T-cell (primary cell): ENCODE measurements at places on chromosomes 7 and 10.

DNA sequence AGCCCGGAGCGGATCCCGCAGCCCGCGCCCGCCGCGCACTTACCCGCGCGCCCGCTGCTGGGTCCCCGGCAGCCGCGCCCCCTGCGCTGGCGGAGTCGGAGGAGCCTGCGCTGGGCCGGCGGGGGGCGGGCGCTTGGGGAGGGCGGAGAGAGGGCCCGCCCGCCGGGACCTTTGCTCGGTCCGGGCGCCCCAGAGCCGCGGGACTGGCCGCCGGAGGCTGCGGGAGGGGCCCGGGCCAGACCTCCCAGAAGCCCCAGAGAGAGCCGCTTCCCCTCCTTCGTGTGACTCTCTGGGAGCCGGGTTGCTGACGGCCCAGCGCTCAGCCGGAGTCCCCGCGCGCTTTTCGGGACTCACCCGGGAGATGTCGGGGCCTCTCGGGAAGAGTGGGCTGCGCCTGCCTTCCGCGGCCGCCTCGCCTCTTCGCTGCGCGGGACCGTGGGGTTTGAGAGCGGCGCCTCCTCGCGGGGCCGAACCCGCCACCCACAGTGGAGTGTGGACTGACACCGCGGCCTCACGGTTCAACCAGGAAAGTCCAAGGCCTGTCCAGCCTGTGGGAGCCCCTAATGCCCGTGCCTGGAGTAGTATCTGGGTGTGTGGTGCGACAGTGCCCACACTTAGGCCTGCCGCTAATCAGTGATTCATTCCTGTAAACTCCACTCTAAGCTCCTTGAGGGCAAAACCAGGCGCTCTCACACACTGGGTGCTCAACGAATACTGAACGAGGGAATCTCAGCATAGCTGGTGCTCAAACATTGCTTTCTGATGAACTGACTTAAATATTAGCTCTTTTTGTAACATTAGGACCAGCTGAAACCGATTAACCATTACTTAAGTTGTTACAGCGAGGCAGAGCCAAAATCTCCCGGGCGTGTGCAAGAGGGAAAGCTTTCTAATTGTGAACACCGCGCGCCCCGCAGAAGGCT, at the start of gene GSDME:
TSS of gene GSDME (minus strand) at position 112 of the 923 bp plus-strand sequence. CDS start 7,690 bp downstream, outside the sequence.
- DNase-seq = peak; percentile 14

- DNase-seq = no peak
Measured at GRCh38 chr10:21801609-21802008, 201.9 kb downstream of the DNAJC1 start.

DNA sequence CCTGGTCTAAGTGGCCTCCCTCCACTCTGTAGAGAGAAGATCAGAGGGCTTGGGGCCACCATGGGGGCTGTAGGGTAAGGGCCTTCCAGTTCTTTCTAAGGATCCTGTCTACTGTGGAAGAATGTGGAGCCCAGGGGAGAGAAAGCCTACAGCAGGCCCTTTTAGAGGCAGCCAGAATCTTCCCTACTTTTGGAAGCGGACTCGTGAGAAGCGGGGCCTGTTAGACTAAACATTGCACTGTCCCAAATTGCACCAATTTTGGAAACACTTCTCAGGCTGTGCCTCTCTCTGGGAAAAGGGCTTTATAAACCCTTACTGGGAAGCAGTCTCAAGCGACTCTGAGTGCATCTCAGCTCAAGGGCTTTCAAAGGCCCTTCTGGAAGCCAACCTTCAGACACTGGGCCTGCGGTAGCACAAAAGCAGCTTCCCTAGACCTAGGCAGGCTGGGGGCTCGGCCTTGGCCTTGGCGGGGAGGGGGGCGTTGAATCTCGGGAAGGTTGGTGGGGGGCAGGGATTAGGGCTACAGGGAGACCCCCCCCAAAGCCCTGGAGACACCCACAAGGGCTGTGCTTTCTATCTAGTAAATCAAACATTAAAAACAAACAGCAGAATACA, 298.1 kb downstream of the GFRA1 start:
- no peak for DNase-seq

GRCh38 chr10:103466734-103467133, 8.0 kb upstream of the CALHM1 start:
- DNase-seq = no peak

DNA sequence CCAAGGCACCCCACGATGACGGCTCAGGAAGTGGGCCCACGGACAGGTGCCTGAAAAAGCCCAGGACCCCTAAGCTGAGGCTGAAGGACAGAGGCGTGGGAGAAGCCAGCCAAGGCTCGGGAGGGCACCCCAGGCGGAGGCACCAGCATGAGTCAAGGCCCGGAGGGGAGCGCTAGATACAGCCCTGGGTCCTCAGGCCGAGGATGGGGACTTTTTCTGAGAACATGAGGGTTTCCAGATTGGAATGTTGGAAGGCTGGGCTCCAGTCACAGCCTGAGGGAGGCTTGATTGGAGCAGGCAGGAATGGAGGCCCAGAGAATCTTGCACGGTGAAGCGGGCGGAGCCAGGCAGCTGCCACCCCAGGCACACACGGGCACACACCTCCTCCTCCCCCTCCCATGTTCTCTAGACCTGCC, 19.0 kb upstream of the ELFN1 start:
- no peak for DNase-seq

- no peak for DNase-seq
Measured at GRCh38 chr7:89761173-89761572, 393.1 kb upstream of the STEAP1 start.

DNA sequence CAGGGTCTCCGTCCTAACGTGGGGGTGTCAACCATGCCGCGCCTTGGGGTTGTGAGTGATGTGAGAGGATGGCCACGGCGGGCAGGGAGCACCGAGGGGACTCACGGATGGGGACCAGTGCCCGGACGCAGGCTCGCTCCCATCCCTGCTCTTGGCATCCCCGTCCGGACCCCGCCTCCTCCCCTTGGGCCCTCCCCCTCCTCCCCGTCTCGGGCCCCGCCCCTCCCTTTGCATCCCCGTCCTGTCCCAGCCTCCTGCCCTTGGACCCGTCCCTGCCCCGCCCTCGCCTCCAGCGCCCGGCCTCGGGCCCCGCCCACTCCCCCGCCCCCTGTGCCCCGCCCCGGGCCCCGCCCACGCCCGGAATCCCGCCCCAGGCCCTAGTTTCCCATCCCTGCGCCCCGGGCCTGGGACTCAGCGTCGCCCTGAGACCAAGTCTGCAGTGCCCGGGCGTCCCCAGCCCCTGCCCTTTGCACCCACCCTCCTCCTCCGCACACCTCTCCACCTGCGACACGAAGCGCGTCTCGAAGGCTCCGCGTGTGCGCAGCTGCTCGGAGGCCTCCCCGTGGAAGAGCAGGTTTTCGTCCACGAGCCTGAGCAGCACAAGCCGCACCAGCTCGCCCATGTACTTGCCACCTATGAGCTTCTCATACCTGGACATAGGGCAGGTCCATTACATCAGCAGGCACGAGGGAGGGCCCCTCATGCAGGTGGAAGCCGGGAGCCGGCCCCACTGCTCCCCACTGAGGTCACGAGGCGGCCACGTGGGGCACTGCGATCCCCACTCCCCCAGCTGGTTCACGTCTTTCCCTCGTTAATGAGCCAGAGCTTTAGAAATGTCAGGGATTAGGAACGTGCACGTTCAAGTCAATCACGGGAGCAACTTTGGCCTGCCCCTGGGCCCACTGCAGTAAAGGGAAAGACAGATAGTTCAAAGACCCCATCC, 5.1 kb upstream of the MYL7 start:
- DNase-seq = peak; percentile 38

DNA sequence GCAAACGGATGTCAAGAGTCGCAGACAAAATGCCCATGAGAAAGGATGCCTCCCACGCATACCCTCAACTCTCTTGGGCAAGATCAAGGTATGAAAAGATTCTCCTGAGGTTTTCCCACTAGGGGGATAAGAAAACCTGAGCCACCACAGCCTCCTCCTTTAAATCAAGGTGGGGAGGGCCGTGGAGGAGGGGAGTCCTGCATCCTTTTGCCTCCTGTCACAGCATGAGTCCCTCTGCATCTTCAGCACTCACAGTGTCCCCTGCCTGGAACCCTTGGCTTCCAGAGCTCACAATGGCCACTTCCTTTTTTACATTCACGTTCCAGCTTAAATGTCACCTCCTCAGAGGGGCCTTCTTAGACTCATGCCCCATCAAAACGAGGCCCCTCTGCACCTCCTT, 207.6 kb downstream of the GLI3 start:
- DNase-seq = no peak

GRCh38 chr7:19181634-19182033, 36.4 kb upstream of the FERD3L start:
- no peak for DNase-seq

GRCh38 chr10:112208292-112208691, 24.7 kb upstream of the GPAM start:
- DNase-seq = no peak

DNA sequence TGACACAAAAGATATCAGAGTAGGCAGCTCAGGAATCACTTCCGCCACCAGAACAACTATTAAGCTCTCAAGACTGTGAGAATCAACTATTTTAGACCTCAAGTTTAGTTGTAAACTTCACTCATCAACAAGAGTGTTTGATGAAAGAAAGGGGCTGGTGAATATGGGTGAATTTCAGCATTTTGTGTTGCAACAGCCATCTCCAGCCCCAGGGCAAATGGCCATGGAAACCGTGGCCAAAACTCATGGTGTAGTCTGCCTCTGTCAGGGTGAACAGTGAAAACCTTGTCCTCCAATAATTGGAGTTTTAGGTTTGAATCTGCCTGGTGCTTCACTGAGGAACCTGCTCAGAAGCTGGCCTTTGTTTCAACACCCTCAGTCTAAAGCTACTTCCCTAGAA, 60.0 kb downstream of the POLR1F start:
- DNase-seq = no peak

- DNase-seq = no peak
Measured at GRCh38 chr10:51857305-51857704, 157.9 kb upstream of the CSTF2T start.

DNA sequence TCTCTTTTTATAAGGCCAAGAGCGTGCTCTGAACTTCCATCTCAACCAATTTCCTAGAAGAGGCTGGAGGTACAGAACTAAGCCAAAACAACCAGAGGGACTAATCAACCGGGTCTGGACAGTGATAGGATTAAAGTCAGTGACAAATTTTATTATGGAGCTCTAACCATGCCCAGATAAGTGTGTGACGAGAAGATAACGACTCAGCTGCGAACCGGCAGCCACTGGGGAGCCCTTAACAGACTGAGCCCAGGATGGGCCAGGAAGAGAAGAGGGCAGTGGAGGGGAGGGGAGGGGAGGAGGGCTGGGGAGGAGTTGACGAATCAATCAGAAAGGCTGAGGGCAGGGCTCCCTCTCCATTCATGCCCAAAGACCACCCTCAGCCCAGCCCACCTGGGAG, 119.9 kb downstream of the PLXNA4 start:
- DNase-seq = no peak

DNA sequence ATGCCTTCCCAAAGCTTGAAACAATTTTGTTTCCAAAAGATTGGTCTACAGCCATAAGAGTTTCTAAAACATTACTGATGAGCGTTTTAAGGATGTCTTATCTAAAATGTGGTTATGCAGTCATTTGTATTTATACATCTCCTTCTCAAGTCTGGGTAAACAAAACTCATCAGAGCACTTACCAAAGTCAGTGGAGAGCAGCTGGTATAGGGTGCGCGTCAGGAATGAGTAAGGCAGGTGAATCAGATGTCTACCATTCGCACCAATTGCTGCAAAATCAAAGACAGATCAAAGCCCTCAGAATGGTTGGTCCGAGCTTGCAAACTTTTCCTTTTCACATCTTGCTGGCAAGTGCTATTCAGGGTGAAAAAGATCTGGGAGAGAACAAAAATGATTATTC, 65.6 kb upstream of the FAM171A1 start:
- no peak for DNase-seq

DNA sequence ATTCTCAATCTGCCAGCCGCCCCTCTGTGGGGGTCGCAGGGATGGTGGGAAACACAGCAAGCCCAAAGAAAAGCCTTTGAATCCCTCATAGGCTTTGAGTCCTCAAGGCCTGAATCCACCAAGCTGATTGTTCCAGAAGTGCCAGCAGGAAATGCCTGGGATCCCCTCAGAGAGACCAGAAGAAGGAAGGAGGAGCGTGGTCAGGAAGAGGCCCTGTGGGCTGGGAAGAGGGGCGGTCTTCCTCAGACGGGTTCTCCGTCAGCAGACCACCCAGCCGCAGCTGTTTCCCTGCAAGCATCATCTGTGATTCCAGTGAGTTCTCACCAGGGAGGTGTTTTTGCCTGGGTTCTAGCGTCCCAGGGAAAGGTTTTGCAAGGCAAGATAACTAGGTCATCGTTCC, 190.0 kb upstream of the KLF6 start:
- DNase-seq = no peak

GRCh38 chr10:5976512-5977470, 552 bp downstream of the IL15RA start:
- DNase-seq = peak; percentile 20

- no peak for DNase-seq
Measured at GRCh38 chr7:152369518-152369917, 66.3 kb downstream of the KMT2C start.

DNA sequence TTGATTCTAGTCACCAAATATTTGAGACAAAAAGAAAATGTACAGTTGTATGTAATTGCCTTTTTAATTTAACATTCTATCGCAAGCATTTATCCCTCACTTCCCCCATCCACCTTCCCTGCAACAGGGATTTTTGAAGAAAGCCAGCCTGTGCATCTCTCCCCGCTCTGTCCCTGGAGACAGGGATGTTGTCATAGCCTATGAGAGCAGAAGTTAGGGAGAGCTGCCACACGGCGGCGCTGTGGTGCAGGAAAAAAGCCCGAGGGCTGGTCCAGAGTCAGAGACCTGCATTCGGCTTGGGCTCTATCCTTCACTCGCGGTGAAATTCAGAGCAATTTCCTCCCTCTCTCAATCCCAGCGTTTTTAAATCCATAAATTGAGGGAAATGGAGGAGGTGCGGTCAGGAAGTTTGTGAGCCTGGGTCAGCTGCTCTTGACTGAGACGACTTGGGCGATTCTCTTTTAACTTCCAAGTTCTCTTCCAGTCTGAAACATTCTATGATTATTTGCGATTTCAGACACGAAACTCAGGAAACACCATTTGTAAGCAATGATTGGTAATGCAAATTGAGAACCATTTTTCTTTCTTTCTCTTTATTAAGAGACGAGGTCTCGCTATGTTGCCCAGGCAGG, 17.5 kb downstream of the HKDC1 start:
- DNase-seq = peak; percentile 81

GRCh38 chr10:75428434-75429158, 2.8 kb upstream of the LRMDA start:
- DNase-seq = no peak

DNA sequence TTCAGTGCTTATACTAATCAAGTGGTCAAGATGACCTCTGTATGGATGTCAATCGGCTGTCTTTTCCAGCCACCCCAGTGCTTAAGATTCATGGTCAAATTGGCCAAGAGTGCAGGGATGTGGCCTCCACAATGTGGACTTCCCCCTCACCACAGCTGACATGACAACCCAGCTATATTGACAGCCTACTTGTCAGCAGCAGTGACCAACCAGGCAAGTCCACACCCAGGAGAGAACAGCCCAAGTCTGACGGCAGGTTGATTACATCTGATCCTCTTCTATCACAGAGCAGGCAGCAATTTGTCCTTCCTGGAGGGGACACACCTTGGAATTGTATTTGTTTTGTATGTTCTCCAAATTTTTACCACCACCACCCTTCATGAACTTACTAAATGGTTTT, 8.2 kb upstream of the ERVW-1 start:
- no peak for DNase-seq
